ENCODE measurements at places on chromosomes 3 and 15.

DNA sequence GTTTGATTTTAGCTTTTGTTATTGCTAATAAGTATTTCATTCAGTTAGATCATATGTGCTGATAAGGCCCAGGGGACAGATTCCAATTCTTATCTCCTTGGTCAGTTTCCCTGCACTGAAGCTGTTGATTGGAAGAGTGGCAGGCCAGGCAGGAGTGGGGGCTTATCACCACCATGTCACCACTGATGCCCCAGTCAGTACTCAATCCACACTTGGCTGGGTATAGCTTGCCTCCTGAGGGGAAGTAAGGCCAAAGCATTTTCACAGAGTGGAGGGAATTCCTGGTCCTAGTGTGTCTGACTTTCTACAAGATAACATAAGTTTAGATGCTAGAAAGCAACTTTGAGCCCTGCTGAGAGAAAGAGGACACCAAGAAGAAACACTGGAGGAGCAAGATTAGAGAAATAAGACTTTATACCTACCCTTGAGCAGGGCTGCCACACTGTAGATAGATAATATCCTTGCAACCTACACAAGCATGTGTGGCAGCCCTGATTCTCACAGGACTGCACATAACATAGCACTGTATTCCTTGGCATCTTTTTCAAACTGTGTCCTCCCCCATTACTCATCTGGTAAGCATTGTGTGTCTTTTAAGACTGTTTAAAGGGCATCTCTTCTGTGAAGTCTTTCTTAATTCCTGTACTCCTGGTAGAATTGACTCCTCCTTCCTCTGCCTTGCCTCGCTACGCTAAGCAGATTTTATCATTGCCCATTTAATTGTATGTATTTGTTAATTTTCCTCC, 24.3 kb downstream of the OXNAD1 start:
- DNase-seq = no peak

GRCh38 chr15:45265506-45265905, 13.5 kb downstream of the SLC28A2 start:
- DNase-seq = no peak

GRCh38 chr3:3023111-3023745, 86.9 kb downstream of the IL5RA start:
- DNase-seq = no peak

- DNase-seq = no peak
Measured at GRCh38 chr3:11126653-11127052, 27.6 kb upstream of the HRH1 start.

- DNase-seq = no peak
Measured at GRCh38 chr3:169305460-169305859, 358.1 kb downstream of the MECOM start.

DNA sequence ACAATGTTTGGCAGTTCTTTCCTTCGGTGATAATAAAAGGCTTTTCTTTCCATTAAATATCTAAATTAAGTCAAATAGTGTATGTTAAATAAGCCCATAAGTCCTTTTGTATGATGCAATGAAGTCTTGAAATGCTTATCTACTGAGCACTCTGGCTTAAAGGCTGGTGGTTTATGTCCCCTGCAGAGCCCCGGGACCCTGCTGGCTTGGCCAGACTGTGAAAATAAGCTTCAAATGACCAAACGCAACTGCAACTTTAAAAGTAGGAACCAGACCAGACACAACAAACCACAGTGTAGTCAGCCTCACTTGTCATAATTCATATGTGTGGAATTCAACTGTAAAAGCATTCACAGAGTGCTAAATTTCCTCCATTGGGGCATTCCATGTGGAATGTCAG, 72.5 kb downstream of the FOXP1 start:
- DNase-seq = no peak

DNA sequence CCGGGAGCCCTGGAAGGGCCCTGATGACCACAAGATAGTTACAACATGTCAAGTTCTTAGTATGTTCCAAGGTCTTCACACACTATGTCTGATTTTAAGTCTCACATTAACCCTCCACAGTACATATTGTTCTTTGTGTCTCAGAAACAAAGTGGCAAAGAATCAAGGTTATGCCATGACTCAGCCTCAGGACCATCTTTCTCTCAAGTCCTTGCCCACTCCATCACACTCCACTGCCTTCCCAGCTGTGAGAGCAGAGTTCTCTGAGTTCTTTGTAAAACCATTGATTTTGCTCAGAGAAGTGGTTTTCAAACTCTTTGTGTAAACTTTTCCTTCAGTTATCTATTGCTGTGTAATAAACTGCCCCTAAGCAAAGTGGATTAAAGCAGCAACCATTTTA, 67.9 kb upstream of the C3orf80 start:
- no peak for DNase-seq

DNA sequence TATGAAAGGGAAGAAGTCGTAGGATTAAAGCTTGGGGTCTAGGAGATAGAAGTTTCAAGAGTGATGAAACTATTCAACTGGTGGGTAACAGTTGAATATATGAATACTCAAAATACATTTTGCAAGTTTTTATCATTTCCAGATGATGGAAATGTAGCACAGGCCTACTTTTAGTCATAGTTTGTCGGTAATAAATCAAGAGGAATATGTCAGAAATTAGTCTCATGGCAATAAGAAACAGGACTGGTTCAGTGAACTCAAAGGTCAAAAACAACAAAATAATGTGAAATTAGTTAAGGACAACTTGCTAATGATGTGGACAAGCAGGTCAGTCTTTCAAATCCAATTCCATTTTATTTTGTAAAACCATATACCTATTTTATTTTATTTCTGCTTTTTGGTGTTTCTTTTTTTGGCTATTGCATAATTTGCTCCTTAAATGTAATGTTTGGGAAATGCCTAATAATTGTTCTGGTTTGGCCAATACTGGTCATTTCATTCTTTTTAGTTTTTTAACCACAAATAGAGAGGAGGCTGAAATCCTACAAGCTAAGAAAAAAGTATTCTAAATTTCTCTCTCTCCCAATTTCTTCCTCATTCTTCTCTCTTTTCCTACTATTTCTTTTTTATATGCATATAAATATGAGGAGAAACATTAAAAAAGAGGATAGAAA, 195.2 kb upstream of the ARHGEF26 start:
- no peak for DNase-seq

DNA sequence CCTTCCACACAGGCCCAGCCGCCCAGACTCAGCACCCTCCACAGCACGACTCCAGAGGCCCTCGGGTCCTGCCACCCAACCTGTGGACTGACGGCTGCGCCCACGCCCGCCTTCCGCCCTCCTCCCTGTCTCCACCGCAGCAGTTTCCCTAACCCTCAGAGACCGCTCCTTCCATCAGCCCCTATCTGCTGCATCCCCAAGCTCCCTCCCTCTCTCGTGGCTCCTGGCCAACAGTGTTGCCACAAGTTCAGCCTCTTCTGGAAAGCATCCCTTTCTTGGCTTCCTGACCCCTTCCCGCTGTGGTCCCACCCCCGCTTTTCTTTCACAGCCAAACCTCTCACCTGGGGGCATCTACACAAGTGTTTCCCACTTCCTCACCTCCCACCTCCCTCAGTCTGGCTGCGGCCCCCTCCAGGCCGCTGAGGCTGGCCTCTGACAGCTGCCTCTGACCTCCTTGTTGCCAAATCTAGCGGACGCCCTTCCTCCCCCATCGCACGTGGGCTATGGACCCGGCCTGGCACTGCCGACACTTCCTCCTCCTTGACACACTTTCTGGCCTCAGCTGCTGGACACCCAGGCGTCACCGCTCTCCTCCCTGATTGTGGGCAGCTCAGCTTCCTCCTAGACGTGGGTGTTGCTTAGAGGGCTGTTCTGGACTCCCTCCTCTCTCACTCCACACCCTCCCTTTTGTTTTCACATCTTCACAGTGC, 168.8 kb upstream of the TLE3 start:
- no peak for DNase-seq

- DNase-seq = no peak
Measured at GRCh38 chr3:52110502-52110901, 43.7 kb downstream of the POC1A start.

GRCh38 chr3:72738752-72739530, 109.3 kb downstream of the SHQ1 start:
- DNase-seq = peak; percentile 53

DNA sequence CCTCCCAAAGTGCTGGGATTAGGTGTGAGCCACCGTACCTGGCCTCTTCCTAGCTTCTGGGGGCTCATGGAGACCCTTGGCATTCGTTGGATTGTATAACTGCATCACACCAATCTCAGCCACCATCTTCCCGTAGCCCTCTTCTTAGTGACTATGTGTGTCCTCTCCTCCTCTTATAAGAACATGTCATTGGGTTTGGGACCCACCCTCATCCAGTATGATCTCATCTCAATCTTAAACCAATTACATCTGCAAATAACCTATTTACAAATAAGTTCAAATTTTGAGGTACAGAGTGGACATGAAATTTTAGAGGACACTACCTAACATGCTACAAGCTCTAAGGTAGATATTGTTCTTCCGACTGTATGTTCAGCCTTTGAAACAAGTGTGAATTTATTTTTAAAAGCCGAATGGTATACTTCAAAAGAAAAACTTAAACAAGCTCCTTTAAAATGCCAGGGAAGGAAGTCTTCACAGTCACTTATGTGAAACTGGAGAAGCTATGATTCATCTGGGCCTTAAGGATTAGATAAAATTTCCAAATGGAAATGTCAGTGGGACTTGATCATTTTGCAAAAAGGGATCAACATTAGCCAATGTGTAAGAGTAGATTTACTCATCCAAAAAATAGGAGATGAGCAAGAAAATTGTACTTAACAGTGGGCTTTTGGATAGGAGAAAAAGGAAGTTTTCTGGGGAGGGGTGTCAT, 225.7 kb downstream of the MEX3B start:
- no peak for DNase-seq

GRCh38 chr3:115217292-115217677, 70.2 kb upstream of the ZBTB20 start:
- DNase-seq = no peak

DNA sequence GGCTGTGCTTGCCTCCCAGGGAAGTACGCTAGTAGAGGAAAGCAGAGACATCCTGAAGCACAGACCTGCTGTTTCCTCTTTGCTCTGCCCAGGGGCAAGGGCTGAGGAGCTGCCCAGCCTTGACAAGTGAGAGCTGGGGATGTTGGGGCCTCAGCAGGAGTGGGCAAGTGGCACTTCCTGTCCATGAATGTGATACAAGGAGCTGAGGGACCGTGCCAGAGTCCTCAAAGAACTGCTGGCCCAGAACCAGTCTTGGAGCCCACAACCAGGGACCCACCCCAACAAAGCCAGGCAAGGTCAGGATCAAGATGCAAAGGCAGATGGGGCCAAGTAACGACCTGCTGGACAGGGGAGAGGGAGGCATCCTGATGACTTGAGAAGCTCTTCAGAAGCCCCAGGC, 70.3 kb downstream of the TRIM42 start:
- no peak for DNase-seq

DNA sequence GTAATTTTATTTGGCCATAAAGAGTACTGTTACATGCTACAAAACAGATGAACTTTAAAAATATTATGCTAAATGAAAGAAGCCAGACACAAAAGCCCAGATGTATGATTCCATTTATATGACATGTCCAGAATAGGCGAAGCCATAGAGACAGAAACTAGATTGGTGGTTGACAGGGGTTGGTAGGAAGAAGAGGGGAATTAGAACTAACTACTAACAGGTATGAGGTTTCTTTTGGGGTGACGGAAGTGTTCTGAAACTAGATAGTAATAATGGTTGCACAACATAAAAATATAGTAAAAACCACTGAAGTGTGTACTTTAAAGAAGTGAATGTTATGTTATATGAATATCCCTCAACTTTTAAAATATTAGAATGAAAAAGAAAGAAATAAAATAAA, 66.1 kb downstream of the GBE1 start:
- no peak for DNase-seq

GRCh38 chr3:72766866-72767265, 81.4 kb downstream of the SHQ1 start:
- no peak for DNase-seq

DNA sequence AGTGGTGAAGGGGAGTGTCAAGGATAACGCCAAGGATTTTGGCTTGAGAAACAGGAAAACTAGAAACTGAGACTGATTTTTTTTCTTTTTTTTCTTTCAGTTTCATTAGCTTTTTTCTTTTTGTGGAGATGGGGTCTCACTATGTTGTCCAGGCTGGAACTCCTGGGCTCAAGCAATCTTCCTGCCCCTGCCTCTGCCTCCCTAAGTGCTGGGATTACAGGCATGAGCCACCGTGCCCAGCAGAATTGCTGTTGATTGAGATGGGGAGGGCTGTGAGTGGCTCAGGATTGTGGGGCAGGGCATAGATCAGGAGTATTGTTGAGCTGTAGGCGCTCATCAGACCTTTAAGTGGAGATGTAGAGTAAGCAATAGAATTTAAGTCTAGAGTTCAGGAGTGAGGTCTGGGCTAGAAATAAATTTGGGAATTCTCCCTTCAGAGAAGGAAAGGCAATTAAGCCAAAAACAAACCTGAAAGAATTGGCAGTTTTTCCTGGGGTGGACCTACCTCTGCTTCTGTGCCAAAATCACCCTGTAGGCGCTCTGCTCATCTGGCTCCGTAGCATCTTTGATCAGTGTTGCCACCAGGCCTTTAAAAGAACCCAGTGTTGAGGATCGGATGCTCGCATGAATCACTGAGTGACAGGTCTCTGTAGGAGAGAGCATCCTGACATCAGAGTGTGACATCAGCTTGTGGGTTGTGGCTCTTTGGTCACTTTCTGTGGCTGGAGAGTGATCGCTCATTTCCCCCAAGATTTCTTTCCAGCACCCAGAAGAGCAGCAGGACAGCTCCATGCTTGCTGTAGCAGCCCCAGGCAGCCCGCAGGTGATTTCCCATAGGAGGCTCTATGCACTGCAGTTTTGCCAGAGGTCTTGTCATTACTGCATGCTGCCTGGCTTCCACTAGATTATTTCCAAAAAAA, 15.8 kb downstream of the ABHD17C start:
- no peak for DNase-seq

- DNase-seq = no peak
Measured at GRCh38 chr3:20984594-20985205, 766.3 kb downstream of the ZNF385D start.

- no peak for DNase-seq
Measured at GRCh38 chr3:48367201-48367600, 4.8 kb upstream of the FBXW12 start.

DNA sequence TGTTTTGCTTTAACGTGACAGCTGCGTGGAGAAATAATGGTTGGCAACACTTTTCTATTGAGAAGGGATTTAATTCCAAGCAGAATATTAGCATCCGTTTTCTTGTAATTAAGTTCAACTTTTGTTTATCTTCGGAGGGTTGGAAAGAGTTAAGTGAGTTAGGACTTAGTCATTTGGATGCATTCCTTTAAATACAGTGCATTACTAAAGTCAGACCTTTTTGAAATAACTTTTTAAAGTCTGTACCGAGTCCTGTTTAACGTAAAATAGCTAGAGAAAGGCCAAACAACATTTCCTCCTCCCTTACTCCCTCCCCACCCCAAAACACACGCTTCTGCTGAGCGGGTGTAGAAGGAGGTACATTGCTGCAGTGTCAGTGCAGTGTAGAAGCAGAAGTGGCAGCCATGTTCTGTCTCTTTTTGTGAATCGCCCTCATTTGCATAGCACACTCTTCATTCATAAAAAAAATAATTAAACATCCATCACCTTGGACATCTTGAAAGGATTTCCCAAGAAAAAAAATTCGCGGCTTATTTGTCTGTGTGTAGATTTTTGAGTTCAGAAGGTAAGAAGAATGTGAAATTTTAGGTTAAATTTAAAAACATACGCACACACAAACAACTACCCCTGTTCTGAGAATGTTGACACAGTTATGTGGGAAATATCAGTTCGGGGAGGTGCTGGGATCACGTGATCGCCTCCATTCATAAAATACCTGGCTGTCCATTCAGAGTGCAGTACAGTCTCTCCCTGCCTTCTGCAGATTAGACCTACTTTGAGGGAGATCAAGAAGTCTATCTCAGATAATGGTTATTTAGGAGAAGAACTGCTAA, 1.6 kb downstream of the SPRED1 start:
- DNase-seq = no peak

GRCh38 chr3:62238431-62238830, 134.9 kb downstream of the FEZF2 start:
- DNase-seq = no peak
